ENCODE measurements at places on chromosomes 5 and 9.

GRCh38 chr5:95350631-95351030, 40.5 kb upstream of the FAM81B start:
- DNase-seq, result no peak

GRCh38 chr9:116951588-116952435, 264.7 kb downstream of the TRIM32 start:
- DNase-seq, result no peak

GRCh38 chr5:53311681-53312080, 168.7 kb upstream of the FST start:
- no peak for DNase-seq

DNA sequence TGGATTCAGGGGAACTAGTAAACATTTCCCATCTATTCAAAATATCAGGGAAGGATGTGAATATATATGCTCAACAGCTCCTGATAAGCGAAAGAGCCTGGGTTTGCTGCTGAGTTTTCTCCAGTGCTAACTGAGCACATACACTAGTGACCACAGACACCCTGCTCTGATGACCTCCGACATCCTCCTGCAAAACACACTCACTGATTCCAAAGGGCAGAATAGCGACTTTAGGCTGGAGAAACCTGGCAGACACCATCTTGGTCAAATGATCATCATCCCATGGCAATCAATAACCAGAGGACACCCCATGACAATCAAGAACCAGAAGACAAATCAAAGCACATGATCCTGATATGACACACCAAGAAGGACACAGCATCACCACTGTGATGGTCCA, 9.2 kb upstream of the GADD45G start:
- no peak for DNase-seq

- DNase-seq, result no peak
Observed at GRCh38 chr9:114034196-114034595, 43.9 kb downstream of the AMBP start.

DNA sequence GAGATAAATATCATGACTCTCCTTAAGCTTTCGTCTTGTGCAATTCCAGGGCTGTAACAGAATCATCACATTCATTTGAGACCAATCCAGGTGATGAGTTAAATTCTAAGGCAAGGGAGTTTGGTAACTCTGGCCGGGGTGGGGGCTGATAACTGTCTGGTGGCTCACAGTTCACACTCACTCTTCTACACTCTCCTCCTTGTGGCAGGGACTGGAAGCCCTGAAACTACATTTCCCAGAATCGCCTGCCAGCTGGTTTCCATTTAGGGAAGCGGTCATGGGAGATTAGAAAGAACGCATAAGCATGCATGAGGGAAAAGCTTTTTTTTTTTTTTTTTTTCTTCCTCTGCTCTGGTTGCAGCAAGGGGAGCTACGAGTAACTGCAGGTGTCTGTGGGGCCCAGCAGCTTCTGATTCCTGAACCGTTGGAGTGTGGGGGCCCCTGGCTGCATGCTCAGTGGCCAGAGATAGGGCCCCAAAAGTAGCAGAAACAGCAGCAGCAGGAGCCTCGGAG, 154.8 kb upstream of the TBC1D2 start:
- DNase-seq, result no peak
